ENCODE measurements at places on chromosomes 1 and 21.

DNA sequence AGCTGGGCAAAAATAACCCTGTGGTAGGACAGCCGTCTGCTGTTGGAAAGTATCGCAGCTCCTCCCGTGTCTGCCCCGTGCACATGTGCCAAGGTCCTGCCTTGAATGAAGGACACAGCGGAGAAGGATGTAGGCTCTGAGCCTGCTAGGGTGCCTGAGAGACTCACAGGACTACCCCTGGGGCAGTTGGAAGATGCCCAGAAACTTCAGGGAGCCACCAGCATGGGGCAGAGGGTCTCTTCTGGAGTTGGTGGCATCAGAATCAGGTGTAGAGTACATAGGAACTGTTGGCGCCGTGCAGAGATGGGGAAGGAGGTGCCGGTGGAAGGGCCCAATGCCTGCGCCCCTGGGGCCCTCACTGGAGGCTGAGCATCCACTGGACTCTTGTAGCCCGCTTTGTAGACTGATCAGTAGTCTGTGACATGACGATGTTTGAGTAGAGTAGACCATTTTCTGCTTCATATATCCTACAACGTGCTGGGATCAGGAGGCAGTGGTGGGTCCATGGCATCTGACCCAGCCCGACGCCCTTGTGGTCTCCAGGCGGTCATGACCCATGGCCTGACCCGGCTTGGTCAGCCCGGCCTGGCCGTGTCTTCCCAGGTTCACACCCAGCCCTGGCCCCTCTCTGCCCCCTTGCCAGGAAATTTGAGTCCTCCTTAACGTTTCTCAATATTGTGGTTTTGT lies 5.3 kb upstream of the C1orf174 start:
- DNase-seq: no peak

DNA sequence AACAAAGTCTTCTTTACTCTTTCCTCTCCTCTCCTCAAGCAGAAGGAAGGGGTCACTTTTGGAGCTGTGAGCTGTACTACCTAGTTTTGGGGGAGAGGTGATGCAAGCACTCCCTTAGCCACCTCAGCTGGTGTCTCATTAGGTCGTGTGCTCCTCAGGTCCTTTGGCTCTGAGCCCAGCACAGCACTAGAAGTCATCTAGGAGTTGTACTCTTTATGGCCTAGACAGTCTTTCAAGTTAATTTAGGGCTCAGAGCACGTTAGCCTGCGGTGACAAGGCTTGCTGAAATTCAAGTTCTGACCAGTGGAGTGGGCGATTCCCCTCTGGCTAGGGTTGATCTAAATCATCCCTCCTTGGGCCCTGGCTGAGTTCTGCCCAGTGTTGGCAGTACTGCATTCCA lies 48.0 kb upstream of the WDR26 start:
- no peak for DNase-seq

GRCh38 chr1:206609229-206609991 lies 2.9 kb downstream of the EIF2D start:
- no peak for DNase-seq

- DNase-seq: no peak
Observed at GRCh38 chr1:152758636-152759035, 811 bp downstream of the KPRP start.

- DNase-seq: no peak
Observed at GRCh38 chr1:179121159-179121938, 39.5 kb downstream of the TOR3A start.

DNA sequence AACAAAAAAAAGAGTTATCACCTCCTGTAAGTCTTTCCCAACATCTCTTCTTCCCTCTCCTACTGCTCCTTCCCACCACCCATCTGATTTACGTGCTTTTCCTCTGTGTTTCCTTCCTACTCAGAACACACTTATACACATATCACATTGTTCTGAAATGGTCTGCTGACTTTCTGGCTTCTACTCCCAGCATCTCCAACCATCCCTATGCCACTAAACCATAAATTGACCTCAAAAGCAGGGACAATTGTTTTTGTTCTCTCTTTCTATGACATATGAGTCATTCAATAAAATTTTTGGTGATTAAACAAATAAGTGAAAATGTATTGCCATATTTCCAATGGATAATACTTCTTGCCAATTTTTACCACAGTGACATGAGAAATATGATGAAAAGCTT lies 8.2 kb downstream of the GOLPH3L start:
- no peak for DNase-seq

DNA sequence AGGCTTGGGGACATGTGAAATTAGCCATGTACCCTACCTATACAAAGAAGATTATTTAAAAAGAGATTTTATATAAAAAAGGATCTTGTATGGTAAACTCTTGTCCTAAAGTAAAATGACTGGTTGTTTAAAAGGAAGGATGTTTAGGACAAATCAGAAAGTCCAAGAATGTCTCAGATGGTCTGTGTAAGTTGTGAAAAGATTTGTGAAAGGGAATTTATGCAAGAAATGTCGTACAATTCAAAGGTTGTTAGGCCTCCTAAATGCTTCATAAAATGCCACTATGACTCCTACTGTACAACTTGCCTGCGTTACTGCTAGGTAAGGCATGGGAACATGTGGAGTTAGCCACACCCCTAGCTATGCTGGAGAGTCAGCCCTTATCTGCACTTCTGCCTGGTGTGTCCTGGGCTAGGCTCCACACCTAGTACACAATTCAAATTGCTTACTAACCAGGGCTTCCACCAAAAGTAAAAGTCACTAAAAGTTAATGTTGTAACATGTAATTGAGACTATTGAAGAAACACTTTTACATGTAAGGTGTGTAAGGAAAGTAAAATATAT lies 19.7 kb downstream of the PRDX6 start:
- no peak for DNase-seq

GRCh38 chr1:4726620-4727341 lies 72.4 kb downstream of the AJAP1 start:
- no peak for DNase-seq

DNA sequence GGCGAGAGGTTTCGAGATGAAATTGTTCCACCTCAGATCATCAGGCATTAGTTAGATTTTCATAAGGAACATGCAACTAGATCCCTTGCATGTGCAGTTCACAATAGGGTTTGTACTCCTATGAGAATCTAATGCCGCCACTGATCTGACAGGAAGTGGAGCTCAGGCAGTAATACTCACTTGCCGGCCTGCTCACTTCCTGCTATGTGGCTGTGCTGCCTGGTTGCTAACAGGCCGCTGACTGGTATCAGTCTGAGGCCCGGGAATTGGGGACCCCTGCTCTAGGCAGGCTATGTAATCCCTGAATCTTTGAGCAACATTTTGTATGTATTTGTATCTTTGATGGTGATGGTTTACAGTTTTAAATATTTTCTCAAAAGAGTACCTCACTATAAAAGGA lies 32.5 kb downstream of the XKR8 start:
- DNase-seq: no peak

DNA sequence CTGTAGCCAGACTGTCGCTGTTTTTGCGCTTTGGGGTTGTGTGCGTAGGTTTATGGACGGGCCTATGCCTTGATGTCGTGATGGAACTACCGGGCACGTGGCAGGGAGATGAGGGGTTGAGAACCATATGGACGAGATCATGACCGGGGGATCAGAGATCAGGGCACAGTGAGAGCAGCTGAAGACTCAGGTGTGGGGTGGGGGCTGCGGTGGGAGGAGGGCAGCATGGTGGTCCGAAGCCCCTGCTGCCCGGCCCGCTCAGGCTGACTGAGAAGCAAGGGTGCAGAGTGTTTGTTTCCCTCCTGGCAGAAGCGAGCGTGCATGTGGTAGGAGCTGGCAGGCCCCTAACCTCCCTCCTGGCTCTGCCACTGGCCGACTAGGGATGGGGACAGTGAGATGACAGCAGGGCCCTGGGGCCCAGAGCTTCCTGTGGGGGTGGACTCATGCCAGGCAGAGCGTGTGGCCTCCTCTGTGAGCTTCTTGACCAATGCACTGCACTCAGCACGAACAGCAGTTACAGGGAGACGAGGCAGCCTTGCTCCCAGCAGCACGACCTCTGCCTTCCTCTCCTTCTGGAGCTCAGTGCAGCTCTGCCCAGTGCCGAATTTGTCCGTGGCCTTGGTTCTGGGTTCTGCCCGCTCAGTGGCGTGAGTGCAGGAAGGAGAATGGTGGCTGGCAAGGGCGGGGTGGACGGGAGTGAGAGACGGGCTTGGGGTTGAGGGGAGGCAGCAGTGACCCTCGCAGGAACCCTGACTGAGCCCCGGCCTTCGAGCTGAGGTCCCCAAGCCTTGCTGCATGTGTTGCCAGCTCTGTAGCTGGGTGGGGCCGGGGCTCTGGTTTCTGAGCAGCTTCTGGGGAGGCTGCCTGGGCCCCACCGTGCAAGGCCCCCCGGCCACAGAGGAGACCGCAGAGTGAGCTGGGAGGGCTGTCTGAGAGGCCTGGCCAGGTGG lies 22.2 kb upstream of the LRRC3 start:
- DNase-seq: peak; percentile 54

DNA sequence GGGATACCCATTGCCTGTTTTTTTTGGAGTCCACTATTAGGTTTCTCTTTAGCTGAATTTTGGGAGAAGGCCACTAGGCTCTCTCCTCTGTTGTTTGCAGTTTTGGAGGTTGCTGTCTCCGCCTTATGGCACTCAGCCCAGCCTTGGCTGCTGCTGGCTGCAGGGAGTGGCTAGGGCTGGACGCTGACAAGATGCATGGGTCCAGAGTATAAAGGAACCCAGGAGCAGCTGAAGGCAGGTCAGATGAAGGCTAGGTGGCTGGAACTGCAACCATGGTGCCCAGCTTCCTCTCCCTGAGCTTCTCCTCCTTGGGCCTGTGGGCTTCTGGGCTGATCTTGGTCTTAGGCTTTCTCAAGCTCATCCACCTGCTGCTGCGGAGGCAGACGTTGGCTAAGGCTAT lies at the start of gene CYP4B1:
CYP4B1 (plus strand) TSS at position 237 of the 400 bp plus-strand sequence; CDS start at position 273, 36 bp downstream.
- DNase-seq: peak; percentile 75

DNA sequence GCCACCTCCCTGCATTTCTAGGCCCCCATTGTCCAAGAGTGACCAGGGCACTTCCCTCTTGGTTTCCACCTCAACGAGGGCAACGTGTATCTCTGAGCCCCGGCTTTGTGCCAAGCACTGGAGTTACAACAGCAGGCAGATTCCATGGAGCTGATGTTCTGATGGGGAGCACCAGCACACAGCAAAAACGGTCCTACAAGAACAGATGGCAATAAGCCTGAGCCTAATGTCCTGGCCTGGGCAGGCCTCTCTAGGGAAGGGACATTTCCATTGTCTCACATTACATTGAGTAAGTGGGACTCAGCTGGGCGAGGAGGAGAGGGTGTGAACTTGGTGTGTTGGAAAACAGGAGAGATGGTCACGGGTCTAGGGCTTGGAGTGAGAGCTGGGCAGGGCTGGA lies 27.2 kb upstream of the NPPB start:
- DNase-seq: no peak

GRCh38 chr1:10986525-10986890 lies 25.9 kb upstream of the TARDBP start:
- DNase-seq: no peak

- DNase-seq: no peak
Observed at GRCh38 chr1:214259353-214259977, 21.5 kb upstream of the SMYD2 start.

DNA sequence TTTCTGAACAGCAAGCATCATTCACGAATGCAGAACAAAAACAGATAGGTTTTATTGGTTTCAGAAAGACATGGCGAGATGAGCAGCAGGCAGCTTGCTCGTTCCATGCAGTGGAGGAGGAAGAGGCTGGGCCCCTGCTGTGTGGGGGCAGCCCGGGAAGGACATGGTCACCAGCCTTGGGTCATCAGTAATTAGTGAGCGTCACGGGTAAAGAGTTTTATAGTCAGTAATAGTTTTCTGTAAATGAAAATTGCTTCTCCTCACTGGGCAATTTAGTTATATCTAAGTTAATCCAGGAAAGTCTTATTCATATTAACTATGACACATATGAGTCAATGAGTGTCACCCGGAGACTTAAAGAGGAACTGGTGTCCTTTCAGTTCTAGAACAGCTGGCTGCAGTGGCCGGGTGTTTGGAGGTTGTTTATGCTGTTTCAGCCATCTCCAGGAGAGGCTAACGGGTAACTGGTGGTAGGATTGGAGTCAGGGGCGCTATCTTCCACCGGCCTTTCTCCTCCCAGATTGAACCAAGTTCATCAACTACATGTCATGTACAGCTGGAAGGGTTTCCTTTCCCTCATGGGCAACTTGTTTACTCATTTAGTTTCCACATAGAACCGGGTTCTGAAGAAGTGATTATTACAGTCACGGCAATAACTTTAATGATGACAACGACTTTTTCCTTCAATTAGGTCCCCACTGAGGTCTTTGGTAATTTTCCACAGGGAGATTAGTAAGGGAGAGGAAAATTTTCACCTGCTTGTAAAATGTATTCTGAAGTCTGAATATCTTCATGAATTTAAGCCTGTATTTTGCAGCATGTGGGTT lies 34.6 kb upstream of the SLC45A1 start:
- peak; percentile 22 for DNase-seq

- DNase-seq: no peak
Observed at GRCh38 chr1:14120895-14121294, 420.9 kb downstream of the PRDM2 start.

- DNase-seq: no peak
Observed at GRCh38 chr1:62998845-62999649, 215.1 kb downstream of the ATG4C start.

DNA sequence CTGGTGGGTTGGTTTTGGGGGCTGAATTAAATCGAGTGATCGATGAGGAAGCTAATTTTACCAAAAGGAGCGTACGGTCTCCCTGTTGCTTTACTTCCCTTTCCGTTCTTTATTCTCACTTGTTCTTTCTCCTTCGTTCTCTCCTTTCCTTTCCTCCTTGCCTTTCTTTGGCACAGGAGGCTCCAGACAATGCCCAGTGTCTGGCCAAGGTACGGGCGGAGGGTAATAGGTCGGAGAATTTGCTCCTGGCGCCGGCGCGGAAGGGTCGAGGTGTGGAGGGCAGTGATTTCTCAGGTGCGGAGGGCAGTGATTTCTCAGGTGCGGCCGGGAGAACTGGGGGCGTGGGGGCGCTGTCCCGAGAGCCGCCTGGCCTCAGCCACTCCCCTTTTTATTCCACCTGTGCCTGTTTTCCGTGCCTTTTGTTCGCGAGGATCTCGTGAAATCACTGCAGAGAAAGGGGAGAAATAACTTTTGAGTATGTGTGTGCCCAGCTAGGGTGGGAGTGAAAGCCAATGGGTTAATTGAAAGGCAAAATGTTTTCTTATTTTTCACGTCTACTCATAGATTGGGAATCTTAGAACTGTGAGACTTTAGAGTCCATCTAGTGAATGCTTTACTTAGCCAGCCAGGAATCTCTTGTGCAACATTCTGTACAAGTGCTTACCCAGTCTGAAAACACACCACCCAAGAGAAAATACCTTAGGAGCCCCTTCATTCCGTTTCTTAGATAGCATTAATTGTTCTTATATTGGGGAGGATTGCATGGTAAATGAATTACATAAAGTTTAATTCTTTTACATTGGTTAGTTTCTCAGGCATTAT lies 1.3 kb downstream of the FNBP1L start:
- no peak for DNase-seq

GRCh38 chr1:66282343-66282852 lies 251.6 kb upstream of the SGIP1 start:
- no peak for DNase-seq

DNA sequence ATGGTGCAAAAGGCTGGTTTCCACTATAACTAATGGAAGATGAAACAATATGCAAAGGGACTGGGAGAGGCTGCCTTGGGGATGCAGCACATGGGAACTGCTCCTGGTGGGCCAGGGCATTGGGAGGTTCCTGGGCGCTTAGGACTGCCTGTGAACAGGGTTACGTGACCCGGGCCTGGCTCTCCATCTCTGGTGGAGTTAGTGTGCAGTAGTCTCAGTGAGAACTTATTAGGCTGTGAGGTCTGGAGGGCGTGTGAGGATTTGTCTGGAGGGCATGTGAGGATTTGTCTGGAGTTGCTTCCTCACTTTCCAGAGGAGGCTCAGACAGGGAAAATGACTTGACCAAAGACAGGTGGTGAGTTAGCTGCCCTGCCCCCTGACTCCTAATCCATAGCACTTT lies 1.5 kb upstream of the ETV3L start:
- no peak for DNase-seq

Data from ascending aorta (tissue), 2 donors.